ENCODE measurements at places on chromosomes 2 and 18. TPM values are rescaled to one million over a fixed set of nuclear protein-coding genes. Genes with fewer than 3 reads are reported as not detected.

GRCh38 chr18:1891641-1892040 lies 679.7 kb downstream of the METTL4 start:
- DNase-seq: no peak

GRCh38 chr18:15198116-15198389 lies 450.1 kb downstream of the ANKRD30B start:
- no peak for DNase-seq

DNA sequence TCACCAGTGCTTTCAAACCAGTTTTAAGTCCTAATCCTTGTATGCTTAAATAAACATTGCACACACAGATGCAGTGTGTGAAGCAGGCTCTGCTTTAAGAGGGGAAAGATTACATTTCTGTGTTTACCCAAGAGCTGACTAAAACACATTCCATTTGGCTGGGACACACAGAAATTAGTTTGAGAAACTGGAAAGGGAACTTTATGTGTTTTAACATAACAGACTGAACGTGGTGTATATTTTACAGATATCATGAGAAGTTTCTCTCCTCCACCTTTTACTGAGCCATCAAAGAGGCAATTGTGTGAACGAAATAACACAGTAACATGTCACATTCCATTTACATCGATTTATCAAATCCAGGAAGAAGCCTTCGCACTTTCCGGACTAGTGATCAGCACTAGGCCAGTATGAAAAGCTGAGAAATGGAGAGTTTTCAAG lies 121.8 kb downstream of the MAIP1 start:
- no peak for DNase-seq

GRCh38 chr2:127047716-127048617 lies 59.0 kb downstream of the BIN1 start:
- DNase-seq: no peak

DNA sequence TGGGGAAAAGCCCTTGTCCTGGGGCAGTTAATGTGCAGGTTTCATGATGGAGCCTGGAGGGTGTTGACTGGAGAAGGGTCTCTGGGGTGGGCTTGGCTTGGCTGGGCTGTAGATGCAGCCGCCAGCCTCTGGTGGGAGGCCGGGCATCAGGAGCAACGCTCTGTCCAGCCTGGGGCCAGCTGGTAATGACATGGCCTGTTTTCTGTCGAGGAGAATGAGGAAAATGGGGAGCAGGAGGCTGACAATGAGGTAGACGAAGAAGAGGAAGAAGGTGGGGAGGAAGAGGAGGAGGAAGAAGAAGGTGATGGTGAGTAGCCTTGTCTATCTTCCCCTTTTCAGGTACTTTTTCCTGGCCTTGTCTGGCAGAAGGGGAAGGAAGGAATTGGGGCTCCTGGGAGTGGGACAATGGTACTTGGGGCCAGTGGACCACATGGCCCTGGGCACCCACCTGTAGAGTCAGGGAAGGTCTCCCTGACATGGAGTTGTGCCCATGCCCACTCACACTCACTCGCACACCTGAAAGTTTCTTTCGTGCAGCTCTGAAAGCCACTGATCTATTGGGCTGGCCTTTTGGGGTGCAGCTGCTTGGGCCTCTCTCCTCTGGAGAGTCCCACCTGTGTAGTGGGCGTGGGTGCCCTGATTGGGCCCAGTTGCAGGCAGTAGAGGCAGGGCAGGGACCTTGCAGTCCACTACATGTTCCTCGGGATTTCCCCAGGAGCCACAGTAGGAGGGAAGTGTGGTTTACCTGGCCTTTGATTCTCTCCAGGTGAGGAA lies 3.5 kb downstream of the PTMA start:
- no peak for DNase-seq

DNA sequence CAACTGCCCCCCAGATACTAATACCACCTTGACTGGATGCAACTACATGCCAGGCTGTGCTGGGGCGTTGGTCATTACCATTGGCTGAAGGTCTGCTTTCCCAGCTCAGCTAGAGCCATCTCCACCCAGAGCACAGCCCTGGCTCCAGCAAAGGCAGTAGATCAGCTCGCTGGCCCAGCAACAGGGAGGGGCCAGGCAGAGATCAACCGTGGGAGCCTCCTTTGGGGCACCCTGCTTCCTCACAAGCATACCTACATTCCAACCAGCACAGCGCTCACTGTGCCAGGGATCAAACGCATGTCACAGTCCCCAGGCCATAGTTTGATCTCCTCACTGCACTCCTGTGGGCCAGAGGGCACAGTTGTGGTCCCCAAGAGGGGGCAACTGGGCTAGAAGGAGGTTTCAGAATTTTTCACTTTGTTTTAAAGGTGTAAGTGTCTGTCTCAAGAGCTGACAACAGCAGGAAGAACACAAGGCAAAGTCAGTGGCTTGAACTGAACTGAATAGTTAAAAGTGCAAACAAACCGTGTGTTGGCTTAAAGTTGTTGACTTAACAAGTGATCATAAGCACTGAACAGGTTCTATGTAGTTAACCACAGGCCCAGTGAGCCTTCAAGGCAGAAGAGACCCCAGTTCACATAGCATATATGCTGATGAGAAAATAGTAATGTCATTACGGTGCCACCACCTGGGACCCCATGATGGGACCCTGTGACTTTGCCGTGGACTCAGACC lies 70.1 kb upstream of the BZW1 start:
- DNase-seq: no peak

GRCh38 chr2:12170121-12170520 lies 423.7 kb downstream of the LPIN1 start:
- no peak for DNase-seq

DNA sequence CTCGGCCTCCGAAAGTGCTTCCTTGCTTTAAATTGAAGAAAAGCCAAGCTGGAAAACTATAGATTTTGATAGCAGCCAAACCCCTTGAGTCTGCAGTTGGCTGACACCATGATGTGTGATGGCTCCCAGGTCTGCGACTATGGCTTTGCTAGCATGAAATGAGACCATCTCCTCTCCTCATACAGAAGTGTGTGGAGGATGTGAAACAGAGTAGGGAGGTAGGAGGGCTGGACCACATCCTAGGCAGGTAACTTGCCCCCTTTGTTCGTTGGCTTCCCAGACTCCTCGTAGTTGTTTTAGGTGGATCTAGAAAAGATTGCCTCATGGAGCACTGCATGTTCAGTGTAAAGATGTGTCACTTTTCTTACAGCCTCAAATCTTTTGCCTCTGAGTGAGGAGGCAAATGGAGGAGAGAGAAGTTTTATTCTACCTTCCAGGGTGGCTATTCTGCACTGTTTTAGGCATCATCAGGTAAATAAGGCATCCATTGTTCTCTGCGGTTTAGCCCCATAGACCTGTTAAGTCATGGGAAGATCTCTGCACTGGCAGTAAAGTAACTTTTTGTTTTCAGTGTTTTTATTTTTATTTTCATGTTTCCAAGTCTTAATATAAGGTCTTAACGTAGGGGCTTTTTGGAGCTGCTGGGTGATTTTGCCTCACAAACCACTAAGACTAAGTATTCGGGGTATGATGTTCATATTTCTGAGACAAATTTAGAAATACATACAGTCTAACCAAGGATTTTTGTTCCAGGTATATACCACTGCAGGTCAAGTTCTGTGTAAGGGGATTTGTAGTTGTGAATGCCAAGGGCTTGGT lies 40.1 kb downstream of the MGAT5 start:
- no peak for DNase-seq

- DNase-seq: no peak
Observed at GRCh38 chr2:102015399-102015798, 23.6 kb downstream of the IL1R2 start.

GRCh38 chr2:222391743-222392285 lies 32.5 kb upstream of the SGPP2 start:
- DNase-seq: no peak

- no peak for DNase-seq
Observed at GRCh38 chr2:9275399-9275798, 68.8 kb downstream of the ASAP2 start.

DNA sequence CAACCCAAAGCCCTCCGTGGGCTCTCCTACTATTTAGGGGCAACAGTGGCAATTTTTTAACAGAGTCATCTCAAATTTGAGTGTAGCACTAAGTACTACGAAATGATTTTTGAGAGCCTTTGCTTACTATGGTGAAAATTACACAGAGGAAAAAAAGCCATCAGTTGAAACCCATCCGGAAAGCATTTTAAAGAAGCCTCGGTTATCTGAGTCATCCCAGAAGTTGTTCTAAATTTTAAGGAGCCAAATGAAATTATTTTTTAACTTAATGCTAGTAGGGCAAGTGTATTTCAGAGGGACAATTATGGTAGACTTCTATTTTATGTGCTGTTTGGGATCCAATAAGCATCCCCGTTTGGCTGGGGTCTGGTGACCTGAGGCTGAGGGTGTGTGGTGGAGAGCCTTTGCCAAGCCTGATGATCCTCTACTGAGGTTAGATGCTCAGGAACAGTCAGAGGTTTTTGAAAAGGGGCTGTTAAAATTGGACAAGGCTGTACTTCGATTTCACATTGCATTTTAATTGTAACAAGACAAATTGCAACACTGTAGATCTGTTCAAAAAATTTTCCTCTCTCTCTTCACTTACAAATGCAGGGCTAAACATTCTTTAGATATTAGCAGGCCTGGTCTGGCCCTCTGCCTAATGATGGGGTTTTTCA lies 47.0 kb downstream of the RAPGEF4 start:
- DNase-seq: no peak

GRCh38 chr2:36871068-36871707 lies 95.1 kb downstream of the STRN start:
- no peak for DNase-seq

DNA sequence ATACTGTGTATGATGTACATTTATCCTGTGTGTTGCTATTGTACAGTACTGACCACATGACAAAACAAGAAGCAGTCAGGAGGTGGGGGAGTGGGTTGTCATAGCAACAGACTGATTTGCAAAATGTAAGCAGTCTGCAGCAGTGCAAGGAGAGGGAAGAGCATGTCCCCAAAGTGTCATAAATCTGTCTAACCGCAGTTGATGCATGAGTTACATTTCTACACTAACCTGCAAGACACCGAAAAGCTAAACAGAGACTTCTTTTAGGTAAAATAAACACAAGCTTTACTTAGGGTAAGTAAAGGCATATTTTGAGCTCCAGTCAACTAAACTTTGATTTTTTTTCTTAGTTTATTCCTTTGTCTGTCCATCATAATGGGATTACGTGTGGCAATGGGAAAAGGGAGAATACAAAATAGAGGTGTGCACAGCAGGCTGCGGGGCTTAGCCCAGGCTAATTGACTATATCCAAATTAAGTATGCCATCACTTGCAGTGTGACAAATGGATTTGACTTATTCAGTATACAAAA lies 134.5 kb downstream of the MEIS1 start:
- DNase-seq: no peak

DNA sequence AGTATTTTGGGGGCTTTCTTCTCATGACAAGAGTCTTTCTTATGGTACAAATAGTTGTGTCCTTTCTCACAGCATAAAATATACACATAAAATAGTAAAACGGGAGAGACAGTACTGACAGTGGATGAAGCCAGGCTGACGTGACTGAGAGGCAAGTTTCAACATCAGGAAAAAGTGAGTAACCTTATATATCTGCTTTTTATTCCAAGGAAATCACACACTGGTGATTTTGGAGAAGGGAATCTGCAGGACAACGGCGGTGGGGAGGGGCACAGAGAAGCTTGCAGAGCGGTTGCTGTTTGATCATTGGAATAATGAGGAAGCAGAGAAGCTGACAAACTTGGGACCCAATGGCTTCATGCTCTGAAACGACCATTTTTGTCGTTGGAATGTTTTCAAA lies 130.6 kb upstream of the ZNF236 start:
- no peak for DNase-seq

DNA sequence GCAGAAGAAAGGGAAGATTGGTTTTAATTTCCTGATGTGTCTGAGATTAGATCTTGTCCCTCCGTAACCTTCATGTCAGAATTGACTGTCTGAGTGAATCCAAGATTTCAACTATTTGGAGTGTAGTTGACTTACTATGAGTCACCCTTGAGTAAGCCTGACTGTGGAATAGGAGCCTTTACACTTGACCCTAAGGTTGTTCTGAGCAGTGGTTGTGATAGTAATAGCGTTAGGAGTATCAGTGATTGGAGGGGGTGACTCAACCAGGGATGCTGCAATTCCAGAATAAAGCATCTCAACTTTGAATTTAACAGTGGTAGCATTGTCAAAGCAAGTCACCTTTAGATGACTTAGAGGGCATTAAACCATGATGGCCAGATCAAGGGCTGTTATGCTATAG lies 979.5 kb upstream of the FAM98A start:
- DNase-seq: no peak

The TMEM247 gene
- not detected for total RNA-seq

The ALPP gene
- total RNA-seq: not detected

The CTAGE1 gene
- not detected for total RNA-seq

The KIAA2012 gene
- total RNA-seq: not detected

The GLI2 gene
- 2.2 TPM for total RNA-seq

The CD226 gene
- total RNA-seq: 0.95 TPM

Measured in Right ventricle myocardium inferior (tissue), 1 donor.